ENCODE measurements at places on chromosomes 6 and 20.

GRCh38 chr6:109428889-109429477 is 11.4 kb downstream of the PPIL6 start:
- DNase-seq, result no peak

- DNase-seq, result no peak
These were observed 20.1 kb upstream of the GCM1 start for GRCh38 chr6:53168516-53169267.

GRCh38 chr20:58111310-58112016 is 117.0 kb downstream of the ANKRD60 start:
- DNase-seq, result no peak

DNA sequence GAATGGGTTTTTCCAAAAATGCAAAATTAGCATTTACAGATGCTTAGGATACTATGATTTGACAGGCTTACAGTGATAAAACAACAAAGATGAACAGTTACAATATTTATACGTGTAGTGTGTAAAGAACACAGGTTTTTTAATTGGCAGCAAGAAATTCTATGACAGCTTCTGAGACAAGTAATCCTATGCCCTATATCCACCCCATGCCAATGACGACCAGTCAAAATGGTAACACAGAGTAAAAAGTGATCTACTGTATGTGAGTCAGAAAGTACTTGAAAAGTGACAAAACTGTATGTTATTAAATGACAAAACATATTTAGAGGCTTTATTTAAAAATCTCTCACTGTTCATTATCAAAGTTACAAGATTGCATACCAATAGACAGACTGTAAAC is 99.5 kb downstream of the PRDM1 start:
- DNase-seq, result no peak

DNA sequence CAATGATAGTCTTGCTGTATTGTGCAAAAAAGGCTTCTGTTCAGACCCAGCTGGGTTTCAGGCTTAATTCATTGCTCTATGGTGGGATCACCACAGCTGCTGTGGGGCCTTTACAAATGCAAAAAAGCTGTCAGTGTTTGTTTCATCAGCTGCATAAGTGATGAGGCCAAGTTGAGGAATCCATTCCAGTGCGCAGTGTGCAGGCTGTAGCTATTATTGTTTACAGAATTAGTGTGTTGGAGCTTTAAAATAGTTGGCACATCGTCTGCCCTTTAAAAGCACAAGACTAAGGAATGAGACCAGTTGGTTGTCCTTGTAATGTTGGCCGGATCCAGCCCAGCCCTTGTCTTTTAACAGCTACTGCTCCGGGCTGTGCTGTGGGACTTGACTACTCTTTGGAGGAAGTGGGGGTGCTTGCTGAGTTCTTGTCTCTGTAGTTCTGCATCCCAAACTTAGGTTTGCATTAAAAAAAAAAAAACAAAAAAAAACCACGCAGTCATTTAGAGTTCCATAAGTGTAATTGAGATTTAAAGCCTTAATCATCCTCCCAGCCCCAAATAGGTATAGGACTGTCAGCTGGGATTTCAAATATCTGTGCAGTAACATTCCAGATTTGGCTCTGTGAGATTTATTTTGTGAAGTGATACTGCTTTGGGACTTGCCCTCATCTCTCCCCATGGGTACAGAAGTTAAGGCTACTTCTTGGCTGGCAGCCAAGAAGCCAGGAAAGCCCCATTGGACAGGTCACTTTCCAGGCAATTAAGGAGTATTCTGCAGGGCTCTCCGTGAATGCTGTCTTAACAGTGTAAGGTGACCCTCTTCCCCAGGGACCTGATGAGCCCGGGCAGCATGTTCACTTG is 19.3 kb downstream of the JARID2 start:
- DNase-seq, result no peak

GRCh38 chr6:104795363-104795762 is 64.4 kb downstream of the HACE1 start:
- no peak for DNase-seq
